ENCODE measurements at places on chromosomes 1 and 21.

DNA sequence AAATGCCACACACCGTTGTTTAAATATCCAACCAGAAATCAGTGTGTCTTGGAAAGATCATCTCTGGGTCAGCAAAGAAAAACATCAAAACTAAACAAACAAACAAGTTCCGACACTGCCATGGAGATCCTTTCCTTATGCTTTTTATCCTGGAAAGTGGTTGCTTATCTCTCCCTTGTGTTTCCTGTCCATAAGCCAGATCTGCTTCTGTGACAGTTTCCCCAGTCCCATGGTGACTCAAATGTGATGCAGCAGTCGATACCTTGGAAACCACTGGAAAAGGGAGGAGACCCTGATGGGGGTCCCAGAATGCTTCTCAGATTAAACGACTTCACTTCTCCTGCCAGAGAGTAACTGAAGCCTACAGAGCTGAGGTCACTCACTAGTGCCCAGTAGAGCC lies 94.7 kb downstream of the DMRTA2 start:
- DNase-seq: no peak

- no peak for DNase-seq
These were observed 59.5 kb upstream of the LAMC2 start for GRCh38 chr1:183126528-183126927.

DNA sequence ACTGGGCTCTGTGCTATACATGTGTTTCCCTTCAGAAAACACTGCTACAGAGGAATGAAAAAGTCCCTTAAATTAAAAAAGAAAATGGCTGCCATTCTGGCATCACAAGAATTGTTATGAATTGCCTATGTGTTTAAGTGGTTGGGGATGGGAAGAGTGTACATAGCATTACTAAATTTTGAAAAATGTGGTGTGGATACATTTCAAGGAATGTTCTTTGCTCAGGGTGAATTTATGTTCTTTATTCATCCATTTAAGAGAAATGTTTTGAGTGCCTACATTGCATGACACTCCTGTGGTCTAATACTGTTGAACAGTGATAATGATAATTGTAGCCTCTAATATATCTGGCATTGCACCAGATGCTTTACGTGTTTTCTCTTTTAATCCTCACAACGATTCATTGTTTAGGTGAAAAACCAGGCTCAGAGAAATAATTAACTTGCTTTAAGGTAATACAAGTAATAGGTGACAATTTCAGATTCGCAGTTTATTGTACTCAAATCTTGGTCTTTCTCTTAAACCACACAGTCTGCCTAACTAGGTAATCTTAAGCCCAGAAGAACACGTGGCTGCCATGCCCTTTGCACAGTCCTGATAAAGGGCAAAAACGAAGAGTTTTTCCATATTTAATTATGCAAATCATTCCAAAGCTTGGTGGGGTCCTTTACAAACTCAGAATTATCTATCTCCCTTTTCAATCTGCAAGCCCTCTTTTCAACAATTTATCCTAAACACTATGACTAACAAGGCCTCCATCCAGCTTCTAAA lies 31.5 kb downstream of the DPT start:
- no peak for DNase-seq

- DNase-seq: no peak
These were observed 49.6 kb upstream of the ADAR start for GRCh38 chr1:154657556-154657955.

DNA sequence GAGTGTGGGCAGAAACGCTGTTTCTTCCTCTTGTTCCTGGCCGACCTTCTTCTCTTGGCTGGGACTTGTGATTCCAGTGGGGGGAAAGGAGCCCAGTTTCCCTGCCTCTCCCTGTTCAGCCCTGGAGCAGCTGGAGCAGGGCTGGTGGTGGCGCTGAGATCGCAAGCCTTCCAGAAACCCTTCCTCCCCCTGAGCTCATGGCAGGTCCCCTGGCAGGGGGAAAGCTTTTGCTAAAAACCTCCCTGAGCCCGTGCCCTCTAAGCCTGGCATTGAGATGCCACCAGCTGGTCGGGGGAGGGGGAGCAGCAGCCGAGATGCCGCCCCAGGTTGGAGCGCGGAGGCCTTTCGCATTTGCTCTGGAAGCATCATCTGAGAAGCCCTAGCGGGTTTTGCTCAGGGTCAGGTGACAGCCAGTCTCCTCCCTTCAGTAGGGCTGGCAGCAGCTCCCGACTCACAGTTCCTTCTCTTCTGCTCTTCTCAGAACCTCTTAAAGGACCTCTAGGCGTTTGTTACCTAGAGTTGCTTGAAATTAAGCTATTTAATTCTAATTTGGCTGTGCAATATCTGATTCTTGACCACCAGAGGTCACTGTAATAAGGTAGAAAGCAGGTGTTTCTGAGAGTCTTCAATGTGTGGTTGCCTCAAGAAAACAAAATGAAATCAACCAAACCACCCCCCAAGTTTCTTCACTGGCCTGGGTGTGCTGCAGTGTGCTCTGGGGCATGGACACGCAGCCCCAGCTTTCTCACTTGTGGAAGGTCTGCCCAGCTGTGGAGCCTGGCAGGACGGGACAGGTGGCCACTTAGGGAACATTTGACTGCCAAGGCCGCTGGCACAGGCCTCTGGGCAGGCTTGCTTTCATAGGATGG lies 257.3 kb downstream of the CAMTA1 start:
- no peak for DNase-seq

DNA sequence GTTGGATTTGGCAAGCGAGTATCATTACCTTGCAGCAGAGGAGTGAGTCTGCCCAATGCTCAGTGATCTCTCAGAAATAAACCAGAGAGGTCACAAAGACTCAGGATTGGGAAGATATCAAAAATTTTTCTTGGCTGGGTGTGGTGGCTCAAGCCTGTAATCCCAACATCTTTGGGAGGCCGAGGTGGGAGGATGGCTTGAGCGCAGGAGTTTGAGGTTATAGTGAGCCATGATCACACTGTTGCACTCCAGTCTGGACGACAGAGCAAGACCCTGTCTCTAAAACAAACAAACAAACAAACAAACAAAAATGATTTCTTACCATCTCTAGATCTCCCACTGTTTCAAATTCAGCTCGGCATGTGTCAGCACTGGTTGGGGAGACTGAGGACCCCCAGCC lies 13.3 kb upstream of the BECN2 start:
- DNase-seq: no peak

DNA sequence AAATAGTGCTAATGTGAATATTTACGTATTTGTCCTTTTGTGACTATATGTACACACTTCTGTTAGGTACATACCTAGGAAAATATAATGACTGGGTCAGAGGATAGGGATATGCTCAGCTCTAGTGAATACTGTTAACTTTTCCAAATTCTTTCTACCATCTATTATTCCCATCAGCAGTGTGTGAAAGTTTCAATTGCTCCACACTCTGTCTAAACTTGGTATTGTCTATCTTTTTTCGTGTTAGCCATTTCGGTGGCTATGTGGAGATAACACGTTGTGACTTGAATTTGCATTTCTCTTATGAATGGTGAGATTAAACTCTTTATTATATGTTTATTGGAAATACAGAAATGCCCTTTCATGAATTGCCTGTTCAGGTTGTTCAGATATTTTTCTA lies 22.7 kb upstream of the LELP1 start:
- DNase-seq: no peak

DNA sequence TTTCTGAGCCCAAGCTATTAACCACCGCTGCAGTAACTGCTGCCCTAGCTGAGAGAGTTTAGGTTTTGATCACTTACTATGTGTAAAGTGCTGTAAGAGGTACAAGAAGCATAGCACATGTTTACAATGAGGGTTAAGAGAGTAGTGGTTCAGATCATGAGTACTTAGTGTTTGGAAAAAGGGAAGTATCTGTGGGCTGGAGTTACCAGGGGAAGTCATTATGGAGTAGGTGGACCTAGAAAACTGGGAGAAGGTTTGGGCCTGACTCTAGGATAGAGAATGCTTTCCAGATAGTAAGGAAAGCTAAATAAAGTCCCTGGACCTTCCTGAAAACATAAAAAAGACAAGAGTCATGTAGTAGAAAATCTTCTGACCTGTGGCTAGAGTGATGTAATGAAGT lies 149.6 kb upstream of the PLXNA2 start:
- no peak for DNase-seq

DNA sequence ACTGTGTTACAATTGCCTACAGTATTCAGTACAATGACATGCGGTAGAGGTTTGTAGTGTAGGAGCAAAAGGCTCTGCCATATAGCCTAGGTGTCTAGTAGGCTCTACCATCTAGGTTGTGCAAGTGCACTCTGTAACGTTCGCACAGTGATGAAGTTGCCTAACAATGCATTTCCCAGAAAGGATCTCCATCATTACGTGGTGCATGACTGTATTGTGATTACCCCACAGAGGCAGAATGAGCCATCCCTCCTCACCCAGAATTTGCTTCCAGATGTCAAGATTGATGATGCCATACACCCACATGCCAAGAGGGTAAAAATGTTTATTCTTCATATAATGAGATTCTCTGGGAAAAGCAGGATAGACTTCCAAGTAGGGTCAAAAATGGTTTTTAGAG lies 199.3 kb upstream of the CTTNBP2NL start:
- no peak for DNase-seq

DNA sequence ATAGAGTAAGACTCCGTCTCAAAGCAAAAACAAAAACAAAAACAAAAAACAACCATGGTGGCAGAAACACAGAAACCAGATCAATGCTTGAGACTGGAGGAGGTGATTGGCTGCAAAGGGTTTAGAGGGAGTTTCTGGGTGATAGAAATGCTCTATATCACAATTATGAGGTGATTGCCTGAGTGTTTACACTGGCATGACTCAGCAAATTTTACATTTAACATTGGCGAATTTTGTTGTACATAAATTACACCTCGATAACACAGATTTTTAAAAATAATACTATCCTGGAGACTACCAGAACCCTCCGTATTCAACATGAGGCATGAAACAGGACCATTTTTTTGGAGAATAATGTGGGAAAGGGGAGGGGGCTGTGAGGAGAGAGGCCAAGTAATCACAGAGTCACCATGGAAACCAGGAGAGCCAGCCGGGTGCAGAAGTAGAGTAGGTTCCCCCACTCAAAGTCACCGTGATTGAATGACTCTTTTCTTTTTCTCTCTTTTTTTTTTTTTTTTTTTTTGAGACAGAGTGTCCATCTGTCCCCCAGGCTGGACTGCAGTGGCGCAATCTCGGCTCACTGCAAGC lies 24.3 kb downstream of the HEYL start:
- DNase-seq: no peak

- no peak for DNase-seq
These were observed 562.8 kb downstream of the KIF26B start for GRCh38 chr1:245717611-245718010.

GRCh38 chr1:210908257-210908656 lies 225.7 kb downstream of the KCNH1 start:
- no peak for DNase-seq

GRCh38 chr21:23801292-23801691 lies 1806.0 kb downstream of the MRPL39 start:
- DNase-seq: no peak

DNA sequence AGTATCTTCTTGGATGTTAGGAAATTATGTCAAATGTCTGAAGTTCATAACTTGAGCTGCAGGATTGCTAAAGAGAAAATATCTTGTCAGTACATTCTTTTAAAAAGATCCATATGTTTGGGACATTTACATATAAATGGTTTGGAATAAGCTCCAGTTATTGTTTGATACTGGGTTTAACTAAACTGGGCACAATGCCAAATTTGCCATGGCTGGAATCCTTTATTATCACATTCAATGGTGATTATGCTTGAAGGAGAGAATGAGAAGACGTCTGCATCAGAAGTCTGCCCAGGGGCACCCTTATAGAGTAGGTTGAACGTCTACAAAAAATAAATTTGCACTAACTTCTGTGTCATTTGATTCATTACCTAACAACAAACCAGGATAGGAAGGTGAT lies 652.5 kb downstream of the AMY1C start:
- no peak for DNase-seq

DNA sequence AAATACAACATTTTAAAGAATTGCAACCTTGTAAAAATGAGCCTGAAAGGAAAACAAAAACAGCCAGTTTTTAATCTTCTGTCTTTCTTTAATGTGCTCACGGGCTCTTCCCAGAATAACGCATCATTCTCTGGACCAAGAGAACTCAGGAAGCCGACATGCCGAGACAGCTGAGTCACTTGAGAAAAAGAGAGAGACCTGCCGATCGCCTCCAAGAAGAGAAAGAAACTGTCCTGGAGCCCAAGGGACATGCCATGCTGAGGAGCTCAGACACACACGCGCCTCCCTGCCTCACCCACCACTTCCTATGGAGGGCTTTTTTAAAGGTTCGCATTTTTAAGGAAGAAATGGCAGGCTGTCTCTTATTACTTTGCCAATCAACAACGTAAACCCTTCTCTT lies 176.4 kb downstream of the ZNF281 start:
- DNase-seq: no peak

DNA sequence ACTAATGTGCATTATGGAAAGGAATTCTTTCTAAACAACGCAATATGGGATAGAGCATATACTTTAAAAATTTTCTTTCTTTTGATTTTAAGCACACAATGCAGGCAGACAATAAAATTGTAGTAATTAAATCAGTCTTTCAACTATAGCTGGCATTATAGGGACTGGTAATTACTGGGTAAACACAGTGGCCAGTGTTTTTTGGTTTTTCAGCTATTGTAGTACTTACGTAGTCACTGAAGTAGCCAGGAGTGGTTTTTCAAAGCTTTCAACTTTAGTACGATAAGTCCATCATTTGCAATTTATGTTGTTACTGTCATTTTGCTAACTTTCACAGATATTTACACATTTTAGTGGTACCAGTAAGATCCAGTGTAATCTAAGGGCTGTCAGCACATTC lies 50.6 kb downstream of the RAB3GAP2 start:
- no peak for DNase-seq
